ENCODE measurements at places on chromosomes 7 and 10.

DNA sequence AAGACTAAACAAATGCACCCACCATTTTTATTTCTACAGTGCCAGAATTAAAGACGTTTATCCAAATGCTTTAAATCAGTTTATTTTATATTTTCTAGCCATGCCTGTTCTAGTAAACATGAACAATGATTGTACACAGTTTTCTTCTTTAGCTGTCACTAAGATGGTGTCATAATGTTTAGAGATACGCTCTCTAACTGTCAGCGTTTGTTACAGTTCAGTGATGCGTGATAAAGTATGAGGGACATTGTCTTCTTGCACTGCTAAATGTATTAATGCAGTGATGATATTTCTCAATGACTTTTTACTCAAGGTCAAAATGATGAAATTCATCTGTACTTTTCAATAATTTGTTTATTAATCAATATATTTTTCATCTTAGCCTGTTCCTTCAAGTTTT lies 513.6 kb downstream of the ATRNL1 start:
- no peak for DNase-seq

- no peak for DNase-seq
These were observed 147.0 kb downstream of the C1GALT1 start for GRCh38 chr7:7329326-7329725.

GRCh38 chr7:35038354-35038753 lies 1.1 kb upstream of the DPY19L1 start:
- DNase-seq: no peak

- DNase-seq: peak; percentile 40
These were observed 177.9 kb downstream of the SKAP2 start for GRCh38 chr7:26686448-26686981.

GRCh38 chr10:47164126-47164799 lies 135.7 kb upstream of the GDF10 start:
- DNase-seq: peak; percentile 90

DNA sequence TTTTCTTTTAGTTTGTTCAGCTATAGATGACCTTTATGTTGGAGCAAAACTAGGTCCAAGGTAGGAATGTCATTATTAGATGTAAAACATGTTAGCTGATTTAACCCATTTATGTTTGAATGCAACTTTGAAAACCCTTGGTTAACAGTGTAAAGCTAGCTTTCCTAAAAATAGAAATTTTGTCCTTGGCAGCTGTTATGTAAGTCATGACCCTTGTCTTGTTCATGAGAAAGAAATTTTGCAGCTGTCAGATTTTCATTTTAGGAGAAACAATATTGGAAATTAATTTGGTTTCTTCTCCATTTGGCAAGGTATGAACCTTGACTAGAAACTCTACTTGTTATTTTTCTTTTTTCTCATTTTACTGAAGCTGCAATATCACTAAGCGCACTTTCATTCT lies 23.9 kb upstream of the CCAR1 start:
- no peak for DNase-seq

- DNase-seq: no peak
These were observed 60.4 kb upstream of the RAPGEF5 start for GRCh38 chr7:22417349-22417748.

DNA sequence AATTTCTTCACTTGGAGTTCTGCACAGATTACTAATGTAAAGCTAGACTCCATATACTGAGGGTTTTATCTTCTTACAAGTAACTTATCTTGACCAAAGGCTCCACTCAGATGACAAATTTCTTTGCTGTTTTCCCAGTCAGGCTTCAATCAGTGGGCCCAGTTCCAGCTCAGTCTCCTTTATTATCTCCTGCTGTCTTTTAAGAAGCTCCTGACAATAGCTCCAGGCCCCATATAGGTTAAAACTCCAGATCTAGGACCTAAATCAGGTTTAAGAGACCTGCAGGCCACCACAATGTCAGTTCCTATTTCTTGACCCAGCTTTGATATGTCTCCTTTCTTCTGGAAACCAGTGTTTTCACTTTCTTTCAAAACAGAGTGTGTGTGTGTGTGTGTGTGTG lies 165.2 kb downstream of the RELN start:
- no peak for DNase-seq

DNA sequence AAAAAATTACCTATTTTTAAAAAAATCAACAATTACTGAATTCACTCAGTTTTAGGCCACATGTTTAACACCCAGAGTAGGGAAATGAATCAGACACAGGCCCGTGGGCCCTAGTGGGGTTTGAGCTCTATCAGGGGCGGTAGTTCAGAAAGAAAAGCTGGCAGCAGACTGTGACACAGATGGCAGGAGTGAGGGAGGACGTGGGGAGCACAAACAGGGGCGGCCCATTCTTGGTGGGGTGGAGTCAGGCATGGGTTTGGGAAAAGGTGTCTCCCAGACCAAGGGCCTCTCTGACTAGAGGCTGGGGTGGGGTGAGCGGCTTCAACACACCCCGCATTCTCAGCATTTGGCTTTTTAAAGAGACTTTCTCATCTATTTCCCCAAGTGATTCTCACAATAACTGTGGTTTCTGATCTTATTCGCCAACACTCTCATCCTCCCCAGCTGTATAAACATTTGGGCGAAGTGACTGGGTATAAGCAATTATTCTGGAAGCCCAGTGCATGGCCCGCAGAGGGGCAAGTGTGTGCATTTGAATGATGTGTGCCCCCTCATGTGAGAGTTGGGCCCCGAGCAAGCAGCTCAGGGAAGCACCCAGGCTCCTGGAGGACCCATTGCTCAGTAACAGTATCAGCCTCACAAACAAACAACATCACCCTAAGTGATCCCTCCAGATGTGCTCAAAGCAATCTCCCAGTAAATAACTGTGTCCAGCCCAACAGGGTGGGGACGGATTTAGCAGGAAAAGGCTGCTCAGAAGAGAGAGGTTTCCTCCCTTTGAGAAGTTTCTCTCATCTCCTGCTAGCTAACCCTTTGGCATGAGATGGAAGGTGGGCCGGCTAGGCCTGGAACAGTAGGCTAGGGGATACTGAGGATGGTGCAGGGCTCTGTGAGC lies 437.6 kb upstream of the ZMIZ1 start:
- no peak for DNase-seq

DNA sequence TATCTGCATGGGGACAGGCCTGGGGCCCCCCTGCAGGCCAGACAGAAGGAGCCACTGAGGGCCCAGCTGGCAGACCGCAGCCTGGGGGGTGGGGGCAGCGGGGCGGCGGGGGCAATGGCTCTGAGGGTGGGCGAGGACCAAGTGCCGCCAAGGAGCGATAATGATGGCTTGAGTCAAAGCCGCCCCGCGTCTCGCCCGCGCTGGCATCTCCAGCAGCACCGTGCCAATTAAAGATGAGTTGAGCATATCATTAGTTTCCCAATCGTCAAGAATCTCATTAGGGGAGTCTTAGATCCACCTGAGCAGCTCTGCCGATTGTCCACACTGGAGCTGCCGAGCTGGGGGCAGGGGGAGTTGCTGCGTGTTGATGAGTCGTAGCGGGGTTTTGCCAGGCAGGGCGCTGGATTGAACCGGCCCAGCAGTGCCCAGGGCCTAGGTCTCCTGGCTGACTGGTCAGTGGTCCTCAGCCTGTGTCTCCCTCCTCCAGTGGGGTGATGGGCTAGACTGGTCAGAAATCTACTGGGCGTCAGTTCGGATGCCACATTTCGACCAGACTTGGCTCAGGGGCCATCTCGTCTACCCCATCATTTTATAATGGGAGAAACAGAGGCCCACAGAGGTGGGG lies 41.0 kb upstream of the PSMG3 start:
- DNase-seq: no peak

DNA sequence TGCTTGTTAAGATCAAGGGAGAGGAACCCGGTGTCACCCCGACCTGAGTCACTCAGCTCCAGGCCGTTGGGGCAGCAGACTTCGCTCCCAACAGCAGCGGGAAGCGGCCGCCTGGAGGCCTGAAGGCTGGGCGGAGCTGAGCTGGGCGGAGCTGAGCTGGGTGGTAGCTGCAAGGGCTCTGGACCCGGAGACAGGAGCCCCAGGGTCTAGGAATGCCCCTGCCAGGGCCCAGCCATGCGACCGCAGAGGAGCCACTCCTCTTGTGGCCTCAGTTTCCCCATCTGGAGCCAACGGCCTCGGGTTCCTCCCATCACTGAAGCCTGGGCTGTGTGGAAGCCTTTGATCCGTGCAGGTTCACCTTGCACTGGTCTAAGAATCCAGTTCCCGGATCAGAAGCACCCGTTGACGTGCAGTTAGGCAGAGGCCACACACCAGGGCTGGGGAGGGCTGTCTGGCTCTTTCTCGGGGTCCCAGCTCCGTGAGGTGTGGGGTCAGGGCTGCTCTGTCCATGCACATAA lies 21.9 kb upstream of the DPYSL4 start:
- DNase-seq: no peak

DNA sequence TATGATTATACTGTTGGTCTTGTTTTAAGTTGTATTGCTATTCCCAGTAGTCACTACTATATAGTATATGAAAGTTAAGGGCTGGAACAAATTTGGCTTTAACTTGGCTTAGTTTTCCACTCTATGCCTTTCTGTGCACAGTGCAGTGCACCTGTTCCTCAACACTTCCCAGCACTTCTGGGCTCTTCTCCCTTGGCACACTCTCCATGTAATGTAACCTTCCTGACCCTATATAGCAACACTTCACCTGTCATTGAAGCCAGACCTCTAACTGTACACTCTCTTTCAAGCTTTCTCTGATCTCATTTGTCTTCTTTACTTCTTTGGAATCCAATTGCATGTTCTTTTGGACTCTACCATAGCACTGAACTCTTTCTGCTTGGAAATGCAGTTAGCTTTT lies 83.9 kb upstream of the SMIM30 start:
- no peak for DNase-seq

DNA sequence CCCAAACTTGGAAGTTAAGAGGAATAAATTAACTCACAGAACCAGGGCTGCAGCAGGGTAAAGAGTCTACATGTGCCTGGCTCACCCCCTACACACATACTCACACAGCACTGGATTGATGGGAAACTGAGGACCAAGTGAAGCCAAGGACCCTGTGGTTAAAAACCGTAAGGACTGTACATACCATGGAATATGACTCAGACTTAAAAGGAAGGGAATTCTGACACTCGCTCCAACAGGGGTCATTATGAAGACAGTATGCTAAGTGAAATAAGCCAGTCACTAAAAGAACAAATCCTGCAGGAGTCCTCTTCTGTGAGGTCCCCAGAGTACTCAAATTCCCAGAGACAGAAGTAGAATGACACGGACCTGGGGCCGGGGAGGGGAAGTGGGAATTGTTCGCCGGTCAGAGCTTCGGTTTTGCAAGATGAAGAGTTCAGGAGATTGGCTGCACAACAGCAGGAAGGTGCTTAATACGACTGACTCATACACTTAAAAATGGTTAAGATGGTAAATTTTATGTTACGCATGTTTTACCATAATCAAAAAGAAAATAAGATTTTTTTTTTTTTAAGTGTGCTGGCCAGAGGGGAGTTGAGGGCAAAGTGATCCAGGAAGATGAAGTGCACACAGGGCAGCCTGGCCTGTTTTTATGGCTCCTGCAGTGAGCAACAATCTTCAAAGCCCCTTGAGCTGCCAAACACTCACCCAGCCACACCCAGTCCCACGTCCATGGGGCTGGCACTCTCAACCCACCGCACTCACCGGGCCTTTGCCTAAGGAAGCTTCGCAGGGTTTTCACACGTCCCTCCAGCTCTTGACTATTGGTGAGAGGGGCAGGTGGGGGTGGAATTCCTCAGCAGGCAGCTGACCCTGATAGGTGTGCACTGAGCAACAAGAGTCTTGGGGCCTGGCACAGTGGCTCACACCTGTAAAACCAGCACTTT lies 26.4 kb downstream of the DRGX start:
- DNase-seq: peak; percentile 11

- DNase-seq: no peak
These were observed at the start of gene SFXN2 for GRCh38 chr10:102714621-102715455. SFXN2 (plus strand) TSS chr10:102714636; CDS start chr10:102726637, 12,001 bp downstream.

GRCh38 chr7:129136887-129137642 lies 7.4 kb upstream of the TSPAN33 start:
- no peak for DNase-seq

- DNase-seq: peak; percentile 82
These were observed 37.4 kb upstream of the BET1 start for GRCh38 chr7:94041529-94041928.

DNA sequence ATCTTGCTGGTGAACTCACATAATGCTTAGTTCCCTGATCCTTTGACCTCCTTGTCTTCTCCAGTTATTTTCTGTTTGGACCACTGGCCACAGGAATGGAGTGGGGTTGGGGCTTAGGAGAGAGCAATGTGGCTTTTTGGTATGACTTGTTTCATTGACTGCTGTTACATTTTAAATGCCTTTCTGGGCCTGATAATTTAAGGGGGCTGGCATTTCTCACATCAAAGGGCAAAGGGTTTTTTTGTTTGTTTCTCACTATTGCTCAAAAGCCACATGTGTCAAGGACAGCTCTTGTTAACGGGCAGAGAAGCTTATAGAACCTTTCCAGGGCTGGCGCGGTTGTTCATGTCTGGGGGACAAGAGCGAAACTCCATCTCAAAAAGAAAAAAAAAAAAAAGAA lies 161.2 kb upstream of the TNRC18 start:
- DNase-seq: no peak

- DNase-seq: peak; percentile 55
These were observed 28.6 kb upstream of the SLC16A12 start for GRCh38 chr10:89563861-89564478.

GRCh38 chr7:116236020-116236630 lies 25.8 kb downstream of the TES start:
- peak; percentile 59 for DNase-seq

GRCh38 chr7:77420986-77421672 lies 5.0 kb upstream of the GSAP start:
- no peak for DNase-seq

DNA sequence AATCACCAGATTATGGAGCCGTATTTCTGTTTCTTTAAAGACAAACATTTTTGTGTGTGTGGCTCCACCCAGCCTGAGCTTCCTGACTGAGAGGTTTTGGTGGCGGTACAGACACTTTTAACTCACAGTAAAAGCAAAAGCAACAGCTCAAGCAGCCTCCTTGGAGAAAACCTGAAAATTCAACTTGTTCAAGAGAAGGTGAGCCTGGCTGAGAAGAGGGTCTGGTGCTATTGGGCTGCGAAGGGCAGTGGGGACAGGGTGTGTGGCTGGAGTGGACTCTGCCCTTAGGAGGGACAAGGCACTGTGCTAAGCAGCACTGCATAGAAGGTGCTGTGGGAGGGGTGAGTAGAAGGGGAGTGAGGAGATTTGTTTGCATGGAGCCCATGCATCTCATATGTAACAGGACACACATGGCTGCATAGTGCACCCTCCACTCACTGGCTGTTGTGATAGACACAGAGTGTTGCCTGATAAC lies at the start of gene GIMAP7:
TSS of gene GIMAP7 (plus strand) at position 125 of the 475 bp plus-strand sequence. CDS start 5,103 bp downstream, outside the sequence.
- DNase-seq: no peak
